WTC11 (cell line): ENCODE measurements at places on chromosomes 13 and 19. TPM values are rescaled to one million over a fixed set of nuclear protein-coding genes. Genes with fewer than 3 reads are reported as not detected.

Gene LCP1
- total RNA-seq = 2.7 to 3.7 TPM (median 3.2 TPM) in 3 replicates

Gene WTIP
- 14.3 to 18.1 TPM (median 16.0 TPM) in 3 replicates for total RNA-seq

Gene ZNF497
- 1.7 to 2.1 TPM (median 2.0 TPM) in 3 replicates for total RNA-seq

DNA sequence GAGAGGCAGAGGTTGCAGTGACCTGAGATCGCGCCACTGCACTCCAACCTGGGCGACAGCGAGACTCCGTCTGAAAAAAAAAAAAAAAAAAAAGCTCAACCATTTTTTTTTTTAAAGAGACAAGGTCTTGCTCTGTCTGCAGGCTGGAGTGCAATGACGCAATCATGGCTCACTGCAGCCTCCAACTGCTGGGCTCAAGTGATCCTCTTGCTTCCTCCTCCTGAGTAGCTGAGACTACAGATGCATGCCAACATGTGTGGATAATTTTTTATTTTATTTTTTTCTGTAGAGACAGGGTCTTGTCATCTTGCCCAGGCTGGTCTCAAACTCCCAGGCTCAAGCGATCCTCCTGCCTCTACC is 10.3 kb downstream of the EHD2 start:
- DNase-seq = no peak
- H3K4me1 ChIP-seq = peaks cover 7% of the 10 kb centered on the region; the same call in 1 of the 2 replicates
- no peaks in the 10 kb centered on the region; the same call in 1 of the 2 replicates for H3K27me3 ChIP-seq
- no peaks in the 10 kb centered on the region for H3K36me3 ChIP-seq

- H3K4me3 ChIP-seq = no peak overlapping the region
- H3K27ac ChIP-seq = no peak overlapping the region
- H3K36me3 ChIP-seq = peaks cover 12% of the 10 kb centered on the region
- H3K4me1 ChIP-seq = 0 out of 2 replicates have a peak, but pooled peaks cover 4% of the 10 kb centered on the region
Measured at GRCh38 chr19:38554676-38555141, 63.0 kb downstream of the MAP4K1 start.
